ENCODE measurements at places on chromosomes 7 and 10.

GRCh38 chr10:103573205-103573487 is 79.6 kb downstream of the NEURL1 start:
- no peak for DNase-seq

DNA sequence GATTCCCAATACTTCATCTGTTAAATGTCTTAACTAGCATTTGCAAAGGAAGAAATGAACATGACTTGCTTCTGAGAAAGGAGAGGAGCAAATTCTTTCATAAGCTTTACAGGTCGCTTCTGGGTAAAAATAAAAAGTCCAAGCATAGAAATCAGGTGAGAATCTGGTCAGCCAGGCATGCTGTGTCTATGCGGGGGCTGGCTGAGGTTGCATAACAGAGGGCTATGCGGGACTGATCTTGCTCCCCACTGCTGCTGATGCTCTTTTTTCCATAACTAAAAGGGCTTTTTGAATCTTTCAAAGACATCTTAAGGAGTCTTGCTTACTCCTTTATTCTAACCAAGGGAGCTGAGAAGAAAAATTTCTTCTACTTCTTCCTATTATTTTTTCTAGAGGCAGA is 92.7 kb upstream of the FGFR2 start:
- DNase-seq = no peak

GRCh38 chr10:103241262-103242011 is 4.2 kb upstream of the RPEL1 start:
- DNase-seq = no peak

- DNase-seq = no peak
Observed at GRCh38 chr10:52032681-52033629, 281.1 kb upstream of the DKK1 start.

Measured in BJ (cell line).